SW 1271 (cell line): ENCODE measurements at places on chromosomes 3 and 15.

DNA sequence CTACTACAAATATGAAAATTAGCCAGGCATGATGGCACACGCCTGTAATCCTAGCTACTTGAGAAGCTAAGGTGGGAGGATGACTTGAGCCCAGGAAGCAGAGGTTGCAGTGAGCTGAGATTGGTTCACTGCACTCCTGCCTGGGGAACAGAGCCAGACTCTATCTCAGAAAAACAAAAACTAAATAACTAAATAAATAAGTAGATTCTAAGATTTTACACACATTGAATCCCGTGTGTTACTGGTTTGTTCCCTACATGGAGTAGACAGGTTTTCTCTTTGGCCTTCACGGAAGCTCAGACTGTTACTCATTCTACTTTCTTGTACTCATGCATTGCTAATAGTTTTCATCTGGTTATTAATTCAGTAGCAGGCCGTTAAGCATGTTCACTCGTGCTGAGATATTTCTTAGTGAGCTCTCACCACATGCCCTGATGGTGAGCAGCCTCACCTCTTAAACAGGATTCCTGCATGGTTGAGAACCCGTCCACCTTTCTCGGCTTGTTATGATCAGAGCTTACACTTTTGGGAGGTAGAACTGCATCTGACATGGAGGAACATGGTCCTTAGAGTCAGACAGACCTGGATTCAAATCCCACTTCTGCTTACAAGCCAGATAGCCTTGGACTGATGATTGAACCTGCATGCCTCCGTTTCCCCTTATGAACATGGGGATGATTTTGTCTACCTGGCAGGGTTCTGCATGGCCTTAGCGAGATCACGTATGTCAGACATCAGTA lies 49.1 kb downstream of the CMTM7 start:
- DNase-seq: no peak

DNA sequence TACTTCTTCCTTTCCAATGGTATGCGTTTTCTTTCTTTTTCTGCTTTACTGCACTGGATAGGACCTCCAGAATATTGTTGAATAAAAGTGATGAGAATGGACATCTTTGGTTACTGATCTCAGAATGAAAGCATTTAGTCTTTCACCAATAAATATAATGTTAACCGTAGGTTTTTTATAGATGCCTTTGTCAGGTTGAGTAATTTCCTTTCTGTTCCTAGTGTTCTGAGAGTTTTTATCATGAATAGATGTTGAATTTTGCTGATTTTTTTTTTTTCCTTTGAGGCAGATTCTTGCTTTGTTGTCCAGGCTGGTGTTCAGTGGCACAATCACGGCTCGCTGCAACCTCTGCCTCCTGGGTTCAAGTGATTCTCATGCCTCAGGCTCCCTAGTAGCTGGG lies 158.4 kb downstream of the KLHL25 start:
- DNase-seq: no peak

DNA sequence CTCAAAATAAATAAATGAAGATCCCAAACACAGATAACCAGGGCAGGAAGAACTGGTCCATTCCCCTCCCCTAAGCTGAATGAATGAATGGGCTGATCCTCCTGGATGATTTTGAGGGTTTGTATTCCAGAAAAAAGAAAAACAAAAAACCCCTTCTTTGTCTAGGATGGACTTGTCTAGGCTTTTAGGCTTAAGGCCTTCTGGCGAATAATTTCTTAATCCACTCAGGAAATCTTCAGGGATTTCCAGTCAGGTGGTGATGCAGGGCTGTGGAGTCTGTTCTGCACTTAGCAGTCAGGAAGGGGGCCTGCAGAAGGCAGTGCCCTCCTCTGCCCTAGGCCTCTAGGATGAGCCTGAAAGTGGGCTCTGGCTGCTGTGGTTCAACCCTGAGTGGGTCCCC lies 52.1 kb downstream of the BDH1 start:
- no peak for DNase-seq

GRCh38 chr15:100834731-100835130 lies 44.9 kb upstream of the ALDH1A3 start:
- no peak for DNase-seq

- DNase-seq: no peak
Measured at GRCh38 chr3:153574445-153574844, 412.4 kb downstream of the RAP2B start.

DNA sequence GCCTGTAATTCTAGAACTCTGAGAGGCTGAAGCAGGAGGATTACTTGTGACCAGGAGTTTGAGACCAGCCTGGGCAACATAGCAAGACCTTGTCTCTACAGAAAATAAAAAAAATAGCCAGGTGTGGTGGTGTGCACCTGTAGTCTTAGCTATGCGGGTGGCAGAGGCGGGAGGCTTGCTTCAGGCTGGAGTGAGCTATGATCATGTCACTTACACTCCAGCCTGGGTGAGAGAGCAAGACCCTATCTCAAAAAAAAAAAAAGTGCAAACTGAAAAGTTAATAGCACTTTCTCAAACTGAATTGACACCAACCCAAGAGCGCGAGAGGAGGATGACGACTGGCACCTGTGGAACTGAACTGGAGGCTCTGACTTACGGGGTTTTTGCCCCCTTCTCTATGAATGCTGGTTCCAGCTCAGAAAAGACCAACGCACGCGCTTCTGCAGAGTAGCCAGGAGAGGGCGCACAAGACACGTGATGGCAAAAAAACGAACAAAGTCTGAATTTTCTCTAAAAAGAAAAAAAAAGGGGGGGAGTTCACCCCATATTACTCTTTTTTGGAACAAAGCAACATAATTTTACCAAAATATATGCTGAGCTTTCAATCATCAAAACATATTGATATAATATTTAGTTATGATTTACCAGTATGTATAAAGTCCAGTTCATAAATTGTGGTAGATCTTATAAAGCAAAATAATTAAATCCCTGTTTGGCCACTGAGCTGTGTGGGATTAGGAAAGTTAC lies 23.7 kb downstream of the CFAP92 start:
- DNase-seq: no peak

DNA sequence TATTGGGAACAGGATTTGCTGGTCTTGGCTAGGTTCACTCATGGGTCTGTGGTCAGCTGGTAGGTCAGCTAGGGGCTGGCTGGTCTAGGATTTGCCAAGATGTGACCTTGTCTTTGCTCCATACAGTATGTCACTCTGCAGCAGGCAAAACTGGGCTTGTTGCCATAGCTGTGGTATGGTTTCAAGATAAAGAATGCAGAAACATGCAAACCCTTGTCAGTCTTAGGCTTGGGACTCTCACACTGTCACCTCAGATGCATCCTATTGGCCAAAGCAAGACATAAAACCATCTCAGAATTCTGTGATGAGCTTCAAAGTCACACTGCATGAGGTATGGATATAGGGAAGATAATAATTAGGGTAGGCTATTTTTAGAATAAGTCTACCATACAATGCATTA lies 66.6 kb upstream of the TBC1D5 start:
- DNase-seq: peak; percentile 20

DNA sequence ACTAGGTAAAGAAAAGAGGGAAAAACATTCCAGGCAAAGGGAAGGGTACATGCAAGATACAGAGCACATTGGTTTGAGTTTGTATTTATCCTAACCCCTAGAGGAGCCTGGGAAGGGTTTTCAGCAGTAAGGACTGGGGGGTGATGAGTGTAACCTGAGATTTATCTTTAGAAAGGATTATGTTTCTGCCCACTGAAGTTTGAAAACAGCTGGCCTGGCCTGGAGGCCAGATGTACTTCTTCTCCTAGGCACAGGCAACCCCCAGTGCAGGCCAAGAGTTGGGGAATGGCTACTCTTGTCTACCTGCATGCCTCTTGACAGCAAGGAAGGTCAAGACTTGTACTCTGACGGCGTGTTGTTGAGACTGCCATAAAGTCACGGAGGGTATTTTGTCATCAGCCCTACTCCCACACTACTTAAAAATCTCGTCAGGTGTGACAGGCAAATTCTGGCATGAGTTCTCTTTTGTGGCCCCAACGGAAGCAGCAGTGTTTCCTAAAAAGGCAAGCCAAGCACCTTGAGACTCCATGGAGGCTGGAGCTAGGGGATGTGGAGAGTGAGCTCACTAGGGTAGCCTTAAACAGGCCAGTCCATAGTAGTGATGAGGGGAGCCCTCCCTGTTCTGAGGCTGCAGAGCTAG lies 241.5 kb upstream of the WNT5A start:
- DNase-seq: no peak

DNA sequence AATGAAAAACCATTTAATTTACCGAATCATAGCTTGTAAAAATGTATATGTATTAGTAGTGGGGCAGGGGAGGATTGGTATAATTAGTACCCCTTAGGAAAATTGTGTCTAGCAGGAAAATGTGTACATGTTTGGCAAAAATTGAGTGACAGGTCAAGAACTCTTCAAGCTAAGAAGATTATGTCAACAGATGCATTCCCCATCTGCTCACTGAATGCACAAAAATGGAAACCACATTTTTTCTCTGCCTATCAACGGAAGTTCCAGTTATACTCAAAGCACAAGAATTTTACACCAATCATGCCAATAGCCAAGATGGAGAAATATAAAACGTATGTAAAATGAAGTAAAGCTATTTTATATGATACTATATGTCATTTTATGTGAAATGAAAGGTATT lies 377.8 kb downstream of the KCNH8 start:
- no peak for DNase-seq

GRCh38 chr15:63000706-63001105 lies 41.8 kb upstream of the TPM1 start:
- no peak for DNase-seq

- no peak for DNase-seq
Measured at GRCh38 chr15:79886124-79886523, 10.7 kb downstream of the MTHFS start.

DNA sequence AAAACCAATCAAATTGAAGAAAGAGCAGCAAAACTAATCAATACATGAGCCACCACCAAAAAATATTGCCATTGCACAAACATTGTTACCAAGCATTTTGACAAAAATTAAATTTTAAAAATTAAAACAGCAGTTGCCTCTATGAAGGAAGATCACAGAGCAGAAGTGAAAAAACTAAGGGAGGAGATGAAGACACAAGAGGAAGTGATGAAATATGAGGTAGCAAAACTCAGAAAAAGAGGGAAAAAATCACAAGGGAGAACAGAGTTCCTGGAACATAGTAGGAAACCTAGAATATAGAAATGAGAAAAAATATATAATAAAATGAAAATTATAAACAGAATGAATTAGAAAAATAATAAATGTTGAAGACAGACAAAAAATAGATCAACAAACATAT lies 7.3 kb upstream of the SERPINI2 start:
- no peak for DNase-seq

DNA sequence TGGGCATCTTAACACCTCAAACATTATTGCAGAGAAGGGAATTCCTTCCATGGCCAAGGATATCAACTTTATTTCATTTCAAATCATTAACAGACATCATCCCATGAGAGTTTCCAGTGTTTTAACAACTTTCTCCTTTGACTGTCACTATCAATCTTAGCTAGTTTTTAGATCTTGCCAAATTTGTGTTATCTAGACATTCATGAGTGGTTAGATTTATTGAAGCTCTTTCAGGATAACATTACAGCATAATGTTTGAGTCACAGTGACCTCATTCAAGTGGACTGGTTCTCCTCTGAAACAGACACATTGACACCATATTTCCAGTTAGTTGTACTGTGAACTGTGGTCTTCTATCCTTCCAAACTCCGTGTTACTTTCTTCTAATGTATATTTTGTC lies 8.6 kb upstream of the TNFAIP8L3 start:
- DNase-seq: no peak

GRCh38 chr15:62534996-62535395 lies 369.9 kb upstream of the C2CD4B start:
- no peak for DNase-seq

DNA sequence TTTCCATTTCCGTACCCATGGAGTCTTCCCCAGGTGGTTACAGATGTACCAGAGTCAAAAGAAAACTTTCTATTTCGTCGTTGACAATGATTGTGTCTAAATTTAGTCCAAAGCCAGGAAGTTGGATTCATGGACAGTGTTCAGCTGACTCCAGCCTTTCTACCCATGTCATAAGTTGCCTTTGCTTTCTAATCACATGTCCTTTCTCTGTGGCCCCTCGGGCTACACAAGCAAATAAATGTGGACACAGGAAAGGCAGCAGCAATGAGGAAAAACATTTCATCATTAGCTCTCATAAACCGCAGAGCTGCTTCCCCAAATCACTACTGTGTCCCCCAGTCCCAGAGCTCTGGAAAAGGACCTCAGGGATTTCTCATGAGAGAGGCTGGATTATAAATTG lies 82.0 kb downstream of the USF3 start:
- DNase-seq: no peak

- DNase-seq: peak; percentile 23
Measured at GRCh38 chr15:81752974-81753373, 292.8 kb downstream of the MEX3B start.

DNA sequence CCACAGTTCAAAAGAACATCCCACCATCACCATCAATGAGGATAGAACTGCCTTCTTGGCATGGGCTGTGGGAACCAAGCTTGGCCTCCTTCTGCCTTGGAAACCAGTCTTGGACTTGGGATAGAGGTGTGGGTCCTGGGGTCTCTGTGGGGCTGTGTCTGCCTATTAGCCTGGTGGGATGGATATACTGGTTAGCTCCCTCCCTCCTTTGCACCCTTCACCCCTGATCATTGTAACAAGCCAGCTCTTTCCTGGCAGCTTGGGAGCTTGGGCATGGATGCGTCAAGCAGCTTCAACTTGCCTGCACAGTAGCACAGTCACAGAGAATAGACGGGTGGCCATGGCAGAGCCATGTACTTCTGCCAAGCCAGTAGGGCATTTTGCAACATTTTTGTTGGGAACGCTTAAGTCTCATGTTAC lies 65.2 kb downstream of the SMAD6 start:
- no peak for DNase-seq

DNA sequence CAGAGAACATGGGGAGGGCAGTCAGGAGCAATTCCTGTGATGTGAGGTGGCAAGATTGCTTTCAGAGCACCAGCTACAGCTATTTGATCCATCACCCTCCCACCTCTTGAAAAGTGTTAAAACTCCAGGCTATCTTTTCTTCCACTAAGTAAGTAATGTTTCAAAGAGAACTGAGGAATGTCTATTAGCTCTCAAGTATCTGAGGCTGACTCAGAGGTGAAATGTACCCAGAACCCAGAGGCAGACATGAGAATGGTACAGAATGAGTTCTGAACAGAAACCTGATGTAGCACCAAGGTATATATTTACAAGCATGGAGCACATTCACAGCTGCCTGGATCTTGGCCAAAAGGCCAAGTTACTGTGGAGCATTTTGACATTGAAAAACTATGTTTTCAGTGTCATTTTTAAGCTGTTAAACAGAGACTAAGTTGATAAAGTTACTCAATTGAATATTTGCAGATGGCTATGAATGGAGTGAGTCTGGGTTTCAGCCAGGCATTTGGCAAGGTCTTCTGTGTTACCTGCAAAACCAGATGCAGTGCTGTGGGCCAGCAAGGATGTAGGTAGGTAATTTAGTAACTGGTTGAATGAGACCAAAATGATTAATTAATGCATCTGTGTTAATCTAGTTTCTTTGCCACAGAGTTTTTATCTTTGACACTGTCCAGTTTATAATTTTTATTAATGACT lies 227.7 kb upstream of the CD96 start:
- no peak for DNase-seq

GRCh38 chr3:20072422-20072821 lies 32.2 kb downstream of the KAT2B start:
- no peak for DNase-seq
